LNCaP clone FGC (cell line): ENCODE measurements at places on chromosomes 16 and 17.

DNA sequence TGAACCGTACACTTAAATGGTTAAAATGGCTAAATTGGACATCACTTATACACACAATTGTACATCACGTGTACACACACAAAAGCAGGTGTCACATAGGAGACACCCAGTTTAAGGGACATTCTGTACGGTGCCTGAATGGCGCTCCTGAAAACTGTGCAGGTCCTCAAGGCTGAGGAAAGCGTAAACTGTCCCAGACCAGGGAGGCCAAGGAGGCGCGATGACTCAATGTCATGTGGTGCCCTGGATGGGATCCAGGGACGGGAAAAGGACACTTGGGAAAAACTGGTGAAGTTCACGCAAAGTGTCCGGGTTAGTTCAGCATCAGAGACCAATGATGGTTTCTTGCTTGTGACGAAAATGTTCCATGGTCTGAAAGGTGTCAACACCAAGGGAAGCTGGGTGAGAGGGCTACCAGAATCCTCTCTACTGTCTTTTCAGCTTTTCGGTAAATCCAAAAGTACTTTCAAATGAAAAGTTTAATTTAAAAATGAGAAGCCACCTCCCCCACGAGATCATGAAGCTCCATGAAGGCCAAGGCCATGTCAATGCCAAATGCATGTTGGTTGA, 112.2 kb downstream of the CMIP start:
- no peak for DNase-seq

- DNase-seq, result no peak
Observed at GRCh38 chr17:66673668-66674276, 161.1 kb upstream of the CACNG5 start.

DNA sequence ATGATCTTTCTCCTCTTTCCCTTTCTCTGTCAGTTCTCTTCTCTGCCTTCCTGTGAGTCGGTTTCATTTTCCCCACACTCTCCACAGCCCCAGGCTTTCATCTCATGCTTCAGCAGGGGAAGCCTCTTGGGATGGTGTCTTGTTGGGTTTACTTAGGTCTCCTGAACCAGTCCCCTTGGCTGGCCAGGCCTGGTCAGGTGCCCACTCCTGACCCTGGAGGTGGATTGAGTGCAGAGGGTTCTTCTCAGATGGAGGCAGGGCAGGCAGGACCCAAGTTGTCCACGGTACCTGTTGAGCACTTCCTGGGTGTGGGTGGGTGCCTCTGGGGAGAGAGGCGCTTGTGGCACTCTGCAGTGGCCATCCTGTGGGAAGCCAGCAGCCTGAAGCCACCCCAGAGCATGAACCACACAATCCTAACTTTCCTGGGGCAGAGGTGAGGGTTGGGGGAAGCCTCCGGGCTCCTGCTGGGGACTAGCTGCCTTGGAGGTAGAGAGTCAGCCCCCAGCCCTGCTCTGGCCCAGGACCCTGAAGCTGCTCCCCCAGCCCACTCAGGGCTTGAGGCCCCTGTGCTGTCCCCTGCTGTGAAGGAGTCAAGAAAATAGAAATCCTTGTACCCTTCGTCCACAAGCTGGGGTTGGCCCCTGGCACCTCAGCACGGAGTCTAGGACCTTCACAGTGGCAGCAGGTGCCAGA, 2.0 kb upstream of the RAP1GAP2 start:
- no peak for DNase-seq

- DNase-seq, result no peak
Observed at GRCh38 chr16:15843635-15844279, 13.1 kb downstream of the MYH11 start.

DNA sequence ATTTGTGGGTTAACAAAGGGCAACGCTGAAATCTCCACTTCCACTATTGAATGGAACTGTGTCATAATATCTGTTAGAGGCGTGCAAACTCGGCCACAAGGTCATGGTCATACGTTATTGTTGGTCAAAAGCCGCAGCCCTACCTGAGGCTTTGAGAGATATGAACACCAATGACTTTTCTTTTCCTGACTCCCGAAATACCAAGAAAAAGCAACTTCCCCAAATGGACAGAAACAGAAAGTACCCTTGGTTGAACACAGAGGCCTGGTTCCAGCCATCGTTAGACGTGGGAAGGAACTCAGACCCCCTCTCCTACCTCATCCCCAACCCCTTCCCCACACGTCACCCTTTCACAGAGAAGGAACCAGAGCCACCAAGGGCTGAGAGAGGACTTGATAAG, 1.4 kb upstream of the PIK3R5 start:
- no peak for DNase-seq

DNA sequence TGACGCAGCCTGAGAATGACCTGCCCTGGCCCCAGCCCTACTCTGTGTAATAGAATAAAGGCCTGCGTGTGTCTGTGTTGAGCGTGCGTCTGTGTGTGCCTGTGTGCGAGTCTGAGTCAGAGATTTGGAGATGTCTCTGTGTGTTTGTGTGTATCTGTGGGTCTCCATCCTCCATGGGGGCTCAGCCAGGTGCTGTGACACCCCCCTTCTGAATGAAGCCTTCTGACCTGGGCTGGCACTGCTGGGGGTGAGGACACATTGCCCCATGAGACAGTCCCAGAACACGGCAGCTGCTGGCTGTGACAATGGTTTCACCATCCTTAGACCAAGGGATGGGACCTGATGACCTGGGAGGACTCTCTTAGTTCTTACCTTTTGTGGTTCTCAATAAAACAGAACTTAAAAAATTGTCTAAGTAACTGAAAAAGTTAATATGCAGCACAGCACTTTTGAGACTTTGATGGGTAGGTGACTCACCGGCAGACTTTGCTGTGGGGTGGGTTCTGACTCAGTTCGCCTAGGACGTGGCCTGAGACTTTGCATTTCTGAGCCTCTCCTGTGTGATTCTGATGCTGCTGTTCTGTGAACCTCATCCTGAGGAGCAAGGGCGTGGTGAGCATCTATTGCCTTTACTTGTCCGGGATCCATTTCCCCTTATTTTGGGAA, 5.7 kb downstream of the LAT start:
- no peak for DNase-seq
